Left colon (tissue), 2 donors: ENCODE measurements at places on chromosomes 6 and 20. TPM values are rescaled to one million over a fixed set of nuclear protein-coding genes. Genes with fewer than 3 reads are reported as not detected.

The SNAI1 gene
- 0.46 TPM for total RNA-seq

DNA sequence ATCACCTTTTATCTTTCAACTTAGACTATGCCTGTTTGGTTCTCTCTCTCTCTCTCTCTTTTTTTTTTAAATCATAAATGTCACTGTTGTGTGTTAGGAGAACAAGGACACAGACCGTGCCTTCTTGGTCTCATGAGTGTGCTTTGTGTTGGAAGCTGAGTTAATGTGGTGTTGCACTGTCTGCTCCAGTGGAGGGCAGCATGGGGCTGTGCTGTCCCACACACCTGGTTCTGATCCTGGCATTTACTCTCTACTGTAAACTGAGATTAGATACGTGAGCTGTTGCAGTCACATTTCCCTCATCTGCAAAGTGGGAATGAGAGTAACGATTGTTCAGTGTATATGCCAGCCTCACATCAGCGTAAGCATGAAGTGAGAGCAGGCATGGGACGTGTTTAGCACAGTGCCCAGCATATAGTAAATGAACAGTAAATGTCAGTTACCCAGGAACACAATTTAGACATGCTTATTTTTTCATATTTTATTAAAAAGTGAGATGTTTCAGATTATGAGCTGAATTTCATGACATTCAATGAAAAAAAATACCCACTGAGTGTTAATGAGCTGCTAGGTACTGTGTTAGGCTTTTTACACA lies 161.1 kb downstream of the FARS2 start:
- no peak for DNase-seq

The OR2H2 gene
- not detected for total RNA-seq

DNA sequence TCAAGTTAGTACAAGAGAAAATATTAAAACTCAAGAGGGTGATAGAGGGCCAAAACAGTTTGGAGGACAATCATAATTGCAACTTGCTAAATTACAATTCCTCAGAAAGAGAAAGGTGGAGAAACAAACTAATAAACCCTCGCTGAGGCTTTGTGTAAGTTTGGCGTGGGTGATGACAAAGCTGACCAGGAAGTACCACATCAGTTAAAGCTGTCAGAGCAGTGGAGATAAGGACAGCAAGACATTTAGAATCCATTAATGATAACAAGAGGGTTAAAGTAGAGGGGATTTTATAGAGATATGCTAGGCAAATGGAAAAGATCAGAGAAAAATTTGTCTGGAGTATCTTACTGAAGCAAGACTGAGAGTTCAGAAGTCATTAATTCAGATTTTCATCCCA lies 334.4 kb downstream of the TFAP2B start:
- no peak for DNase-seq

The EEF1A2 gene
- 1.8 TPM for total RNA-seq

- no peak for DNase-seq
These were observed 74.8 kb upstream of the SIRPA start for GRCh38 chr20:1820138-1821079.
